ENCODE measurements at places on chromosomes 1 and 21.

DNA sequence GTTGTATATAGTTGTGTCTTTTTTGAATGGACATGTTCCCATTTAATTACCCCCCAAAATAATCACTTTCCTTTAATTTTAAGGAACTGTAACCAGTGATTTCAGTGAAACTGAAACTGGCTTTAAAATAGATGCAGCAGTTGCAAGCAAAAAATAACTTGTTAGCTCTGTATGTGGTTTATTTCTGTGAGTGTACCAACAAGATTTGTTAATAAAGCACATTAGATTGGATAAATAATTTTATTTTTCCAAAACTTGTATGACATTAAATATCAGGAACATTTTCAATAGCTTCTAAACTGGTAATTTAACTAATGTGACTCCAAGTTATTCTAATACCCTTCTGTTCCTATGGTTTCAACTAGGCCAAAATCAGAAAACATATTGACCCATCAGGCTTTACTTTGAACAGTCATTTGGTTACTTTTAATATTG lies 184.3 kb upstream of the CACYBP start:
- no peak for DNase-seq

- peak; percentile 48 for DNase-seq
Observed at GRCh38 chr1:5991381-5992025, 722 bp downstream of the NPHP4 start.

GRCh38 chr21:21175798-21176334 lies 177.7 kb downstream of the NCAM2 start:
- peak; percentile 73 for DNase-seq

DNA sequence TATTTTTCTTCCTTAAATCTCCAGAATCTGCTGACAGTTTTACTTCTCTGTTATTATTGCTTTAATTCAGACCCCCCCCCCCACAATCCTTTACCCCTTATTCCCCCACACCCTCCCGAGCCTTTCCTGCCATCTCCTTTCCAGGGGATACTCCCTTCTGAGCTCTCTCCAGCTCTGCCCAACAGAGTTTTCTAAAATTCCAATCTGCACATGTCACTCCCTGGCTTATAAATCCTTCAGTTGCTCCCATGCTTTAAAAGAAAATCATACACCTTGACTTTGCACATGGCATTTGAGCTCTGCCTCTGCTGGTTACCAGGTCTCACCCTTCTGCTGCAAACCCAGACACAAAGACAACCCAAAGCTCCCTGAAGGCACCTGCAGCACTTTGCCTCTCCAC lies 11.7 kb upstream of the EPS8L3 start:
- no peak for DNase-seq

- no peak for DNase-seq
Observed at GRCh38 chr1:53643881-53644390, 95.0 kb downstream of the GLIS1 start.

- peak; percentile 79 for DNase-seq
Observed at GRCh38 chr1:55640708-55641473, 425.7 kb upstream of the USP24 start.

DNA sequence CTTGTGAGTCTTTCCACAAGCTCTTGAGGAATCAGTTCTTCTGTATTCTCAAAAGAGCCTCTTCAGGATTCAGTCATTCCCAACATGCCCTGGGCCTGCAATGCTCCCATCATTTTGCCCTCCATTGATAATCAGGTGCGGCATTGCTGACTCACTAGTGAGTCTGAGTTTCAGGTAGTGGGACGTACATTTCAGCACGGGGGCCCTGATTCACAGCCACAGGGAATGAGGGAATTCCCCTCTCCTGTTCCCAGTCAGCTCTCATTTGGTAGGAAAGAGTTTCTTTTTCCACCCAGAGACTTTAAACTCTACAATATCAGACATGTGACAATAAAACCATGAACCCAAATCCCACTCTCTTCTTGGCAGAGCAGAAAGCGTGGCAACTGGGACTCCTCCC lies 3.7 kb upstream of the IRF6 start:
- DNase-seq, result no peak

DNA sequence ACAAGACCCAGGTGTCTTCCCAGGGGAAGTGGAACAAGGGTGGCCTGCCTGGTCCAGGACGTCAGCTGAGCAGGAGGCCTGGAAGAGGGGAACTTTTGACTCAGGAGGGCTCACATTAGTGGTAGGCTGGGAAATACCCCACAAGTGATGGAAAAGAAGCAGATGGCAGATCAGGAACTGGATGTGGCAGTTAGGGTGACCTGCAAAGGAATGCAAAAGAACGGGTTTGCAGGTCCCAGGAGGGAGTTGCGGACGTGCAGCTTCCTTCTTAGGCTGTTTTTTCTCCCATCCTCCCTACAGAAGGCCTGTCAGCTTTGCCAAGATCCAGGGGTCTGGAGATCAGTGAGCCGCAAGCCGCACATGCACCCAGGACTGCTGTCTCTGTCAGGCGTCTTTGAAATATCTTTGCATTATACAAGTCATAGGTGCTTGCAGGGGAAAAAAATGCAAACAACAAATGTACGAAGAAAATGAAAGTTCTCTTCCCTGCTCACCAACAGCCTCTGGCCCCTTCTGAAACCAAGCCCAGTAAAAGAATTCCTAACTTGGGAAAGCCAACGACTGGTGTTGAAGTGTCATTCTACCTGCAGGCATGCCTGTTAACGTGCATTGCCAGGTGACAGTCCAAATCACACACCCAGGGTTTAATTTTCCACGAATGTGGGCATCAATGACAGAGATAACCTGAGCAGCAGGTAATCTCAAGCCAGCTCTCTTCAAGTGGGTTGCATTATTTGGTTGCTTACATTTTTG lies 34.4 kb downstream of the NENF start:
- DNase-seq, result no peak

GRCh38 chr1:46558141-46558963 lies 6.9 kb upstream of the KNCN start:
- DNase-seq, result no peak

GRCh38 chr1:201142849-201143725 lies 11.2 kb downstream of the TMEM9 start:
- DNase-seq, result no peak

DNA sequence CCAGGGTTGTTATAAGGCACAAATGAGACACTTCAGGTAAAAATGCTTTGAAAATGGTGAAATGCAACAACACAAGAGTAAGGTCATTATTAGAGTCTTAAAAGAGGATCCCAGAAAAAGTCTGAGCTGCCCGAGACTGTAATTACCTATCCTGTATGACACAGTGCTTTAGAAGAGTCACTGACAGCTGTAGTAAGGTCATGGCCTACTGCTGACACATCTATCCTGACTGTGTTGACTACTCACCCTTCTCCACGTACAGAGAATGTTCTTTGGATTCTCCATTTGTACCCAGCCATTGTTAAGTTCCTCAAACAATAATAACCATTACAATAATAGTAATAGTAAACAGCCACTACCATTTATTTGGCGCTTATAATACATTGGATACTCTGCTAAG lies 104.4 kb downstream of the CACHD1 start:
- DNase-seq, result no peak

DNA sequence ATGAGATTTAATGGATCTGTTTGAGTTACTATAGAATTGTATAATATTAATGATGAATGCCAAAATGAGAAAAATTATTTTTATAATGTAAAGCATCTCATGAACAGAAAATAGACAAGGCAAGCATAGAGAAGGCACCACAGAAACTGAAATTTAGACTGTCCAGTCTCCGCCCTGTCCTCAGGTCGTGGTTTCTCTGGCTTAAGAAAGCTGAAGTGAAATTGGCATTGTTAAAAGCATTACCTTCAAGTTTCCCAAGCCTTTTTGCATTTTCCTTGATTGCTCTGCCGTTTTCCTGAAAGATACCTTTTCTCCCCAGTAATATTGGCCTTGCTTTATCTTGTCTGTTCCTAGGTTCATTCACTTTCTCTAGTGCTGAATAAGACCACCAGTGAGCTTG lies 58.0 kb downstream of the VPS13D start:
- DNase-seq, result no peak

DNA sequence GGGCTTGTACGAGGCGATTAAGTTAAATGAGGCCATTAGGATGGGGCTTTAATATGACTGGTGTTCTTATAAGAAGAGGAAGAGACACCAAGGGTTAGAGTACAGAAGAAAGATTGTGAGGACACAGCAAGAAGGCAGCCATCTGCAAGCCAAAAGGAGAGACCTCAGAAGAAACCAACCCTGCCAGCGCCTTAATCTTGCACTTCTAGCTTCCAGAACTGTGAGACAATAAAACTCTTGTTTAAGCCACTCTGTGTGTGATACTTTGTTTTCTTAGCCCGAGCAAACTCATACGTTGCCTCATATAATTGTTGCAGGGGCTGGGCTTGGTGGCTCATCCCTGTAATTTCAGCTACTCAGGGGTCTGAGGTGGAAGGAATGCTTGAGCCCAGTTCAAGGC lies 33.6 kb upstream of the RGS16 start:
- no peak for DNase-seq

DNA sequence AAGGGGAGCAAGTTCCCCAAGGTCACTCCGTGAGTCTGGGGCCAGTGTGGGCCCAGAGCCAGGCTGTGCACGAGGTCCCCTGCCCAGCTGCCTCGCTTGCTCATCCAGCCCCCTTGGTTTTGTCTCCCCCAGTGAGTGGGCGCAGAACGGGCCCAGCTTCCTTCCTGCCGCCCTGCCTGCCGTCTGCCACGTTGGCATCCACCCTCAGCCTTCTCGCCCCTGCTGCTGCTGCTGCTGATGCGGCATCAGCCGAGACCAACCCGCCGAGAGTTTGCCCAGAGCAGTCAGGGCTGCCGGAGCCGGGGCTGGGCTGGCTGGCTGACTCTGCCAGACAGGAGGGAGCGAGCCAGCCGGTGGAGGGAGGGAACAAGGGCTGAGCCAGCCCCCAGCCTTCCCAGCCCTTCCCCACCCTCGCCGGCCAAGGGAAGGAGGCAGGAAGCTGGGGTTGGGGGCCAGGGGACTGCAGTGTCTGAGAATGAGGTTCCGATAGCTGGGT lies 31.4 kb upstream of the WASF2 start:
- DNase-seq, result no peak

DNA sequence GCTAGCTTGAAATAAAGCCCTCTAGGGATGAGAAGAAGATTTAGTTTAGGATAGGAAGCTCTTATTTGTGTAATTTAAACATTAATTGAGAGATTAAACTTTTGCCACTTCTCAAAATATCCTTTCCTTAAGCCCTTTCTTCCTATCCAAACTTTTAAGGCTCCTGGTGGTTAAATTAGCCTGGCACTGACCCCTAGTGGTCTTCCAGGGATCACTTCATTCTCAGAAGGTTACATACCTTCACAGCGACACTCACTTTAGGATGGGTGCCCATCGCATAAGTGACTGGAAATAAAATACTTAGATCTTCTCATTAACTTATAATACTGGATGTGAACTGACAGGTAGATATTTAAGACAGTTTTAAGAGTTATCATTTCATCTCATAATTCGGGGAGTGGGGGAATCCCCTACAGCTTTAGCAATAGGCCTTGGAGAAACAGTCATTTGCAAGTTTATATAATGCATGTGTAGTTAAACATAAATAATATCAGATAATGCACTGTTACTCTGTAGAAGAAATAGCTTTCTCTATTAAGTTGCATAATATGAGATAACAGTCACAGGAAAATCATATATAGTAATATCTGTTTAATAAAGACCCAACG lies 7.4 kb downstream of the LHX9 start:
- DNase-seq, result peak; percentile 85

GRCh38 chr1:181392133-181392532 lies 91.2 kb upstream of the CACNA1E start:
- no peak for DNase-seq

DNA sequence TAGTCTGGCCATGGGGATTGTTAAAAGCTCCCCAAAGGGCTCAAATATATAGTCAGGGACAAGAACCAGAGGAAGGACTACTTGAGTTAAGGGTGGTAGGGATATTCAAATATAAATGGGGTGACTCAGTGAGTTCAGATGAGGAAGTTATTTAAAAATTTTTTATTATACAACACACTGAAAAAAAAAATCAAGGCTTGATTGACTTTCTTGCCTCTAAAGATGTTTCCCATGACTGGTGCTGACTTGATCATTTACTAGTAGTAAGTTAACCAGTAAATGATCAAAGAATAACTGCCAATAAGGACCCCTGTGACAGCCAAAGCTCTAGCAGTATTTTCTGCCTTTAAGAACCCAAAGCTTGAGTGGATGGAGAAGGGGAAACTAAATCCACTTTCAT lies 357.6 kb upstream of the NR5A2 start:
- DNase-seq, result no peak

GRCh38 chr21:31524140-31524539 lies 135.4 kb upstream of the SOD1 start:
- no peak for DNase-seq

DNA sequence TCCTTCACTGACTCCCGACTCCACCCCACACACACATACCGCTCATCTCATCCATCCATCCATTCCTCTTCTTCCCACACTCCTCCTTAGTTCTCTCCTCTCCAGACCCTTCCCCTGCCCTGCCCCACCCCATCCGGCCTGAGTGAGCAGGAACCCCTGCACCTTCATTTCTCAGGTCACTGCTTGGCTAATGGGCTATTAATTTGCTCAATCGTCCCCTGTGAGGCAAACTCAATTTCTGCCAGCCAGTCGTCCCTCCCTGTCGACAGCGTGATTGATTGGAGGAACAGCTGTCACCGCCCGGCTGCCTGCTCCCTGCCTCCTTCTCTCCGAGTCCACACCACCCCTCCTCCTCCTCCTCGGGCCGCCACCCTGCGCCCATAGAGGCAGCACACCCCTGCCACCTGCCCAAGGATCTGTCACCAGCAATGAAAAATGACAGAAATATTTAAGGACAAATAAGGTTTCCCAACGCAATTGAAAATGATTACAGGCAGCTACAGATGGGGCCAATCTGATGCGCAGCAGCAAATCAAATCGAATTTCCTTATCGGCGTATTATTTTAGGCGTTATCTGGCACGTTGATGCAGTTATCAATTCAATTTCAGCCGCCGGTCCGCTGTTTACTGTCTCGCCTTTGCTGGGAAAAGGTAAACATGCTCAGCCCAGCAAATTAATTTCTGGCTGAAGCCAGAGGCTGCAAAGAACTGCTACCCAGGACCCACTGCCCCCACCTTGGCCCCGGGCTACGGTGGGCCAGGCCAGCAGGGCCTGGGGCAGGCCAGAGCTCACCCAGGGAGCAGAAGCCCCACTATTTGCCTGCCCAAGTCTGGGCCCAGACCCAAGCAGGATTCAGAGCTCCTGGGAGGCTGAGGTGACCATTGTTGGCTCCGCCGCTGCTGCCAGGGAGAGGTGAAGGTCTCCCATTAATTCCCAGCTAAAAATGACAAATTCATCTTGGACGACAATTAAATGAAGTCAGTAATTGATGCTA lies 71.3 kb downstream of the TMEM53 start:
- no peak for DNase-seq
